H1 (cell line): ENCODE measurements at places on chromosomes 6 and 20. TPM values are rescaled to one million over a fixed set of nuclear protein-coding genes. Genes with fewer than 3 reads are reported as not detected.

Gene OR2H1
- total RNA-seq: not detected in 2 replicates

Gene MRS2
- total RNA-seq: 67.5 and 68.4 TPM in 2 replicates

Gene GABRR1
- 0.17 and 0.60 TPM in 2 replicates for total RNA-seq

Gene SKIC2
- total RNA-seq: 59.7 and 68.5 TPM in 2 replicates

Gene KHDRBS2
- total RNA-seq: 7.5 and 7.7 TPM in 2 replicates

Gene PKIB
- total RNA-seq: 72.0 and 73.3 TPM in 2 replicates

Gene SLC35F1
- total RNA-seq: 8.3 and 10.0 TPM in 2 replicates

Gene FAM209B
- total RNA-seq: 0.82 TPM in 1 of 2 replicates, not detected in the other

Gene METTL24
- total RNA-seq: 0.39 and 0.44 TPM in 2 replicates

Gene VPS16
- 22.6 and 25.9 TPM in 2 replicates for total RNA-seq
